ENCODE measurements at places on chromosomes 16 and 17.

GRCh38 chr17:81913394-81914102 is 2.3 kb upstream of the PCYT2 start:
- DNase-seq, result no peak

DNA sequence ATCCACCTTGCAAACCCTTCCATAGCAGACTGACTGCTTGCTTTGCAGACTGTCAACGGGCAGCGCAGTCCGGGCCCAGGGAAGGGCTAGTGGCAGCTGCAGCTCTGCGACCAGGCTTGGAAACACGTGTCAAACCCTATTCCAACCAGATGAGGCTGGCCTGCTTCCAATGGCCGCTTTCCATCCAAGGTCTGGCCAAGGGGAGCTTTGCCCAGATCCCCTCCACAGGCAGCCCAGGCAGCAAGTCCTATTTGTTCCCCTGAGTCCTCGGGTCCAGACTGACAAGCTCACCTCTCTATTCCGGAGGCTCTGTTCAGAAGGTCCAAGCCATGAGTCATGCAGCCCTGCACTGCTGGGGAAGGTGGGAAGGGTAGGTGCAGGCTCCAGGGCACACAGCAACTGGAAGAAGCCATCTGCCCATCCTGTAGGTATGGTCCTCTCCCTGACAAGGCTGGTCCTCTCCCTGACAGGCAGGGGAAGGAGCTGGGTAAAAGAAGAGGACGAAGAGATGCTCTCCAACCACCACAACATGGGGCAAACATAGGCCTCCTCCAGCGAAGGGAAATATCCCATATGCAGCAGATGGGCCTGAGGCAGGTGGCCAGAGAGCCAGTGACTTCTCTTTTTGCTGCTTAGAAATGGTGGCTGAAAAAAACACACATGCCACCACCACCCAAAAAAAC is 22.6 kb upstream of the AXIN2 start:
- DNase-seq, result no peak

DNA sequence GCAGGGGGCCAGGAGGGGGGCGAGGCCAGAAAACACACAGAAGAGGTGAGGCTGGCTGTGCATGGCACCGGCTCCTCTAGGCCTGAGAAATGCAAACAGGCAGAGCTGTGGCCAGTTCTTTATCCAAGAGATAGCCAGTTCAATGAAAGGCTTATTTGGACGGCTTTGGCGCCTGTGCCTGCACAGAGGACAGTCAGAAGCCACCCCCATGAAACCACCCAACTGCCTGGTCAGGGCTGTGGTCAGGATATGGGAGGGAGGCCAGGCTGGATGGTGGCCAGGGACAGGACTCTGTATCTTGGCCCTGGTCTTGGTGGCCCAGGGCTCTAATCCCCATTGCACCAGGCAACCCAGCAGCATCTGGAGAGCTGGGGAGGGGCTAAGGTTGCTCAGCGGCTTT is 24.5 kb upstream of the GPRC5C start:
- DNase-seq, result no peak

GRCh38 chr16:23893986-23894385 is 58.2 kb downstream of the PRKCB start:
- DNase-seq, result no peak

DNA sequence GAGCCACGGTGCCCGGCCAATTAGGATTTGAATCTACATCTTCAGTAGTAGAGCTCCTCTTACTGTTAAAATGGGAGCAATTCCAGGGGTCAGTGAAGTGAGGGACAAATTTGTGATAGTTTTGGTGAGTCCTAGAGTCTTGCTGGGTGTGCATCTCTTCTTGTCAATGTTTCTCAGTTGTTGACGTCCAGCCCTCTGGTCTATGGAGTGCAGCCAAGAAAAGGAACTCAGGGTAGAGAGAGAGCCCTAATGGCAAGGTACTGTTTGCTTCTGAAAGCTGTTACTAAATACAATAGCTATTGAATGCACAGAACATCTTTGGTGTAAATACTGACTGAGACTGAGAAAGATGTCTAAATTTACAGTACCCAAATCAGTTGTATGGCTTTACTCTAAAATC is 282.5 kb upstream of the SALL1 start:
- no peak for DNase-seq

GRCh38 chr17:70327723-70328122 is 158.4 kb downstream of the KCNJ2 start:
- no peak for DNase-seq

DNA sequence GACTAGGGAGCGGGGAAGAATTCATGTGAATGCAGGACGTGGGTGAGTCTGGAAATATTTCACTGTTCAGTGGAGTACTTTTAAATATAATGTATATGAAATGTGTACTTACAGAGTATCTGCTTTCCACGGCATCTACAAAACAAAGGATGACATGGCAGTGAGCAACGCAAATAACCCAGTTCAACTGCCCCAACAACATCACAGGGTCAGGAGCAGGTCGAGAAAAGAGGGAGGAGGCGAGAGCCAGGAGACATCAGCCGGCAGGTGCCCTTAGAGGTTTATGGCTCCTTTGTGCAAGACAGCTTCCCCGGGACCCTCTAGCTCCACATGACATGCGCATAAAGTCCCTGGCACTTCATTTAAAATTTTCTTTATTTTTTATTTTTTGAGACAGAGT is 61.1 kb downstream of the PECAM1 start:
- no peak for DNase-seq

DNA sequence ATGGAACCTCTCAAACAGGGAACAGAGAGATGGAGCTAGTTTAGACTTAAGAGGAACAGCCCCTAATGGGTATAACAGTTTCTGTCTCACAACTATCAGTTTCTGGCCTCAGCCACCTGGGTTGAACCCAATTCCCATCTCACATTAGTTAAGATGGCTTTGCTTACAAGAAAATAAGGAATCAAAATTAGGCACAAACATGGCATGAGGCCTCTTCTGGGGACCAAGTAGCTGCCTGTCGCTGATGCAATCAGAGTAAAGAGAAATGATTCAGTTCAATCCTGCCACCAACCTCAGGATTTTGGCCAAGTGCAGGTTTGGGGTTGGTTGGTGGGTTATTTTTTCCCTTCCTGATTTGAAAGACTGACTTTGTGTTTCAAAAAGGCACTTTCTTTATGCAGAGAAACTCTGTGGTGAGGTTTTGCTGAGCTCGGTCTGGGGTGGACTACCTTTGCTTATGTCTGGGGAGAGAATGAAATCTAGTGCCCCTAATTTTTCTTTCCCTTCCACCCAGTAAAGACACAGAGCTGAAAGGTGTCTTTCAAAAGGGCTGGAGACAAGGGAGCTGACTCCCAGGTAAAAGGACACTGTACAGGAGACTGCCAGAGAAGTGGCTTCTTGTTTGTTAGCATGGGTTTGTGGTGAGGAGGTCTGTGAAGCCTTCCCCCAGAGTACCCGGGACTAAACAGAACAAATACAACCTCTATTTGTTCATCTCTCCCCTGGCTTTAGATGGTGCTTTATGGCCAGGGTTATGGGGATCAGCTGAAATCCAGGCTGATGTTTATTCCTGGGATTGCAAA is 44.8 kb upstream of the NFAT5 start:
- no peak for DNase-seq

Data from vagina (tissue), 2 donors.